ENCODE measurements at places on chromosomes 13 and 19.

DNA sequence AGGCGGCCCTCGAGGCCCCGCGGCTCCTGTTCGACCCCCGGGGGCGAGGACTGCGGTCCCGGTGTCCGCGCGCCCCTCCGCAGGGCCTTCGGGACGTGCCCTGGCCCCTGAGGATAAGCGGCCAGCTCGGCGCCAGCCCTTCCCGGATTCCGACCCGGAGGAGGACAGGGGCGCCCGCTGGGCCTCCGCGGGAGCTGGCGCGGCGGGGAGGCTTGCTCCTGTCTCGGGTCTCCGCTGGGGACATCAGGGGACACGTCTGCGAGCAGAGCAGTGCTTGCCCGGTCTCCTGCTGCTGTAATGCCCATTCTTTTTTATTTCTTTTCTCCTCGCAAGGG is 829 bp downstream of the B3GLCT start:
- DNase-seq = peak; percentile 37

DNA sequence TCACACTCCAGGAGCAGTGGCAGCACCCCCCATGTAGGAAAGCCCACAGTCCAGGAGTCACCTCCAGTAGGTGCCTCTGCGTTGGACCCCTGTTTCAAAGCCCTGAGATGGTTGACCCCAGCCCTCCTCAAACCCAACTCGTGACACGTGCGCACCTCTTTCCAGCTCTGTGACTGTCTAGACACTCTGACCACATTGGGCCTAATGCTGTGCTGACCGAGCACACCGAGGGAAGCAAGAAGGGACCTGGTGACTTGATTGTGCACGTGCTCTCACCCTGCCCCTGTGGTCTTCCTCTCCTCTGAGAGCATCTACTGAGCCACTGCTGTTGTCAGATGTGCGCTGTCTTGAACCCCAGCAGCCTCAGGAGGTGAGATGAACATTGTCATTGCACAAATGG is 22.9 kb upstream of the SLC35E1 start:
- no peak for DNase-seq

DNA sequence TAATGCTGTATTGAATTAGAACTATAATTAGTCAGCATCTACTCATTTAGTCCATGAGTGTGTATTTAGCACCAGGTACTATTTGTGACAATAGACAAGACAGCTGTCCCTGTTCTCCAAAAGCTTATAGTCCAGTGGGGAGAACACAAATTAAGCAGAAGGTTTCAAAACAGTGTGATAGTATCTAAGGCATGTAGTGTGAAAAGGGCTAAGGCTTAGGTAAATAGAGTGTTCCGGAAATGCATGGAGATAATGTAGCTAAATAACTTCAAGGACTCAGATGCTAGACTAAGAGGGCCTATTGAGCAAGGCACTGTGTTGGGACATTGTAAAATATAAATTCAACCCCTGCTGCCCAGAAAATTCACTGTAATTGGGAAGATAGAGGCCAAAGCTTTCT is 144.1 kb upstream of the MIR17HG start:
- no peak for DNase-seq

GRCh38 chr19:11435833-11436313 is 438 bp downstream of the PRKCSH start:
- DNase-seq = no peak

GRCh38 chr13:74479124-74479523 is 344.9 kb upstream of the KLF12 start:
- no peak for DNase-seq

- no peak for DNase-seq
These were observed 44.5 kb upstream of the TPM4 start for GRCh38 chr19:16031872-16032200.

- DNase-seq = no peak
These were observed 5.7 kb upstream of the CEACAM18 start for GRCh38 chr19:51472607-51473006.

DNA sequence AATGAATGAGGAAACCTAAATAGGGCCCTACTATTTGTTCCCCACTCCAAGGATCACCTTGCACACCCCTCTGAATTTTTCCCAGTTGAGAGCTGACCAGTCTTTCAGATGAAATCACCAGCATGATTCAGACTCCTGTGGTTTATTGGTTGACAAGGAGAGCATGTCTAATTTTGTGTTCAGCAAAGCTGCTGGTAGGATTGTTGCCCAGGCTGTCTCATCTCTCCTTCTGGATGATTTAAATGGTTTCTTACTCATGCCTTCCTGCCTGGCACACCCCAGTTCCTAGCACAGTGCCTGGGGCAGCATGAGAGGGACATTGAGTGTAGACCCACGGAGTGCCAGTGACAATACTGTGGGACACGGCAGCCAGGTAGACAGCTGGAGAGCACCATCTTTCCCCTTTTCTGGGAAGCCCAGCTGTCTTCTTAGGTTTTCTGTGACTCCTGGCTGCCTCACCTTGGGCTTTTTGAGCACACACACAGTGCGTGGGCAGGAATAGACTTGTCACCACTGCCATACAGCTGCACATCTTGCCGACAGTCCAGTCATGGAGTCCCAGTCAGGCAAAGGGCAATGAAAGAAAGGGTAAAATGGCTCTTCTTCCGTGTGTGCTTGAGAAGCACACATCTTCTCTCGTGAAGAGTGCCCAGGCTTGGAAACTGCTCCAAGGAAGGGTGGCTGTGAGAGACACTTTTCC is 12.3 kb downstream of the FGF9 start:
- DNase-seq = no peak

- no peak for DNase-seq
These were observed 61.9 kb downstream of the THSD1 start for GRCh38 chr13:52344108-52344507.

DNA sequence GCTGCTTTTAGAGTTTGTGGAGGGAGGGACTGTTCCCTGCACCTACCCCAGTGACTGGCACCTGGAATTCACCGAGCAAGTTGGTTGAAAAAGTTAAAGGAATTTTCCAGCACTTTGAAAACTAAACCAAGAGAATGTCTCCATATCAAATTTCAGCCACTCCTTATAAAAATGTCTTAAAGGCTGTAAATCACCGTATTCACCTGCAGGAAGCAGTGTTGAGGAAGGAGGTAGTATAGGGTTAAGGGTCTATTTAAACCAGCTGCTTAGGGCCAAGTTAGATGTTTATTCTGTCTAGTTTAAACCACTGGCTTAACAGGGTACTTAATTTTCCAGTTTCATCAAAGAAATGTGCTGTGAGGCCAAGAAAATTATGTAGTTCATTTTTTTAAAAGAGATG is 3.8 kb upstream of the RAB20 start:
- DNase-seq = no peak

GRCh38 chr19:19217099-19217498 is 5.3 kb downstream of the NCAN start:
- no peak for DNase-seq

- no peak for DNase-seq
These were observed 103.9 kb downstream of the DOCK9 start for GRCh38 chr13:98874029-98874397.

GRCh38 chr19:43423779-43424178 is 9.1 kb downstream of the TEX101 start:
- DNase-seq = no peak

DNA sequence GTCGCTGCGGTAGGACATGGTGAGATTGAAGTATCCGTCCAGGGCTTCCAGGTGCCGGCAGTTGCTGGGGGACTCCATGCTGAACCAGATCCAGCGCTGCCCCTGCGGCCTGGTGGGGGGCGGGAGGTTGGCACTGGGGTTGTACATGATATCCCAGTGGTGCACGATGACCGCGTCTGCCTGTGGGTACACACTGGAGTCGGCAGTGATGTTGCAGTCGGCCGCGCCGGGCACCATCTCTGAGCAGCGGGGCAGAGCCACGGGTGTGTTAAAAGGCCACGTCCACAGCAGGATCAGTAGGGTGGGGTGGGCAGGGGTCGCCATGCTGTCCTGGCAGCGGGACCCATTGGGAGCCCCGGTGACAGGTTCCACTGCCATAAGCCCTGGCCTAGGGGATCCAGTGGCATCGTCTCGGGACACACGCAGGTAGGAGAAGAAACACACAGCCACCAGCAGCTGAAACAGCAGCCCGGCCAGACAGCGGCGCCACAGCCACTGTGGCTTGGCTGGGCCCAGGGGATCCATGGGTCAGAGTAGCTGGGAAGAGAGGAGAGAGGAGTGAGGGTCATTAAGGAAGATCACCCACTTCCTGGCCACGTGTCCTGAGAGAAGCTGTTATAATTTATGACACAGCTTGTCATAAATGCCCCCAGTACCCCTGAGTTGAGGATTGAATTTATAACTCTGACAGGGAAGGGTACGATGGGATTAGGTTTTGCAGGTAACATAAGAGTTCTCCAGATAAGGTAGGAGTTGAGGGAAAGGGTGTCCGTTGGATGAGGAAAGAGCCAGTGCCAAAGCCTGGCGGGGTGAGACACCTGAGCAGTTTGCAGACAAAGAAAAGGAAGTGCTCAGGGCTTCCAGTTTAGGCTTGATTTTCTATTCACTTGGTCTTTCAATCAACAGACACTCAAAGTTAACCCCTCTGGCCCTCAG is 2.9 kb downstream of the FUT5 start:
- no peak for DNase-seq

DNA sequence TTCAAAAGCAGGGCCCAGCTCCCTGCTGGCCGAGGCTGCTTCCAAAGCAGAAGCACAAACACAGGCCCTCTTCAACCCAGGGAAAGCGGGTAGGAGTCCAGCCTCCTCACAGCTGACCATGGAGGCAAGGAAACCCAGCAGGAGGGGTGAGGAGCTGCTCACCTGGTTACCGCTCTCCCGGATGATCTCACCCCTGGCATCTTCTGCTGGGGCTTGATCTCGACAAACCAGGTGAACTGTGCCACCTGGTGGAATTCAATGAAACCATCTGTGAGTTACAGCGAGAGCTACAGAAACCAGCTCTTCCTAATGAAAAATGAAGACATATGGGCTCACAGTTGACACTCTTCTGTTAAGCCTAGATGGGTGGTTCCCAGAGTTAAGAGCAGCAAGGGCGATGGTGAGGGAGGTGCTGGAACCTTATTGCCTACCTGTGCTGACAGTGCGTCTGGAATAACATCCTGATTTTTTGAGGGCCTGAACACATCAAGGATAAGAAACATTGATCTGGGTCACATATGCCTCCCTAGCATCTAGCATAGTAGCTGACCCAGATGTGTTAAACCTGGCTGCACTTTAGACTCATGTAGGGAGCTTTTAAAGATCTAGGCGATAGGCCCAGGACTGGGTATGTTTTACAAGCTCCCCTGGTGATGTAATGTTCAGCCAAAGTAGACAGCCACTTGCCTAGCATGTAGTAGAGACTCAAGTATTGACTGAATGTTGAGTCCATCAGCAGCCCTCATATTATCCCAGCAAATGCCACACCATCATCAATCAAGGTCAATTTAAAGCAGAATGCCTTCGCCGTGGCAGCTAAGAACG is 6.1 kb downstream of the DHRS12 start:
- peak; percentile 80 for DNase-seq

- no peak for DNase-seq
These were observed 225.6 kb downstream of the RAP2A start for GRCh38 chr13:97659602-97660001.

DNA sequence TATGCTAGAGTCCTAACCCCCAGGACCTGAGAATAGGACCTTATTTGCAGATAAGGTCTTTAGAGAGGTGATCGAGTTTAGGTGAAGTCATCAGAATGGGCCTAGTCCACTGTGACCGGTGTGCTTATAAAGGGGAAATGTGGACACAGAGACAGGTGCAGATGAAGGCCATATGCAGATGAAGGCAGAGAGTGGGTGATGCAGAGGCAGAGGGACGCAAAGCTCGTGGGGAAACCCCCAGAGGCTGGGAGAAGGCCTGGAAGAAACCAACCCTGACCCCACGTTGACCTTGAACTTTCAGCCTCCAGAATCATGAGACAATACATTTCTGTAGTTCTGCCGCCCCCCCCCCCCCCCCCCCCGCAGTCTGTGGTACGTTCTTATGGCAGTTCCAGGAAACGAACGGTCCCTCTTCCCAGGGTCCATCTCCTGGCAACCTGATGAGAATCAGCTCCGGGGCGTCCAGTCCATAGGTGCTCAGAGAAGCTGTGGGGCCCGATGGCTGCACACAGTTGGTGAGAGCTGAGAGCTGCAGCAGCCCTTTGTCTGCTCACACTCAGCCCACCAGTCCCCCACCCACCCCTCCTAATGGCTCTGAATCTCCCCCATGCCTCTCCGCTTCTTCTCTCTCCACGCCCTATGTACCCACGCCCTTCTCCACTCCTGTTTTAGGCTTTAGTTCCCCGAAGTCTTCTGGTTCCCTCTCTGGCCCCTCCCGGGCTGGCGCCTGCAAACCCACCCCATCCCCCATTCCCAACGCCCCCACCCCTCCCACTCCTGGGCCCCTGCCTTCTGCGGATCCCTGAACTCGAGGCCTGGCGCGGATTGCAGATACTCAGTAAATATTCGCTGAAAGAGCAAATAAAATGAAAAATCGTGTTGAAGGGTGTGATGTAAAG is 218.3 kb upstream of the MAB21L1 start:
- DNase-seq = no peak

DNA sequence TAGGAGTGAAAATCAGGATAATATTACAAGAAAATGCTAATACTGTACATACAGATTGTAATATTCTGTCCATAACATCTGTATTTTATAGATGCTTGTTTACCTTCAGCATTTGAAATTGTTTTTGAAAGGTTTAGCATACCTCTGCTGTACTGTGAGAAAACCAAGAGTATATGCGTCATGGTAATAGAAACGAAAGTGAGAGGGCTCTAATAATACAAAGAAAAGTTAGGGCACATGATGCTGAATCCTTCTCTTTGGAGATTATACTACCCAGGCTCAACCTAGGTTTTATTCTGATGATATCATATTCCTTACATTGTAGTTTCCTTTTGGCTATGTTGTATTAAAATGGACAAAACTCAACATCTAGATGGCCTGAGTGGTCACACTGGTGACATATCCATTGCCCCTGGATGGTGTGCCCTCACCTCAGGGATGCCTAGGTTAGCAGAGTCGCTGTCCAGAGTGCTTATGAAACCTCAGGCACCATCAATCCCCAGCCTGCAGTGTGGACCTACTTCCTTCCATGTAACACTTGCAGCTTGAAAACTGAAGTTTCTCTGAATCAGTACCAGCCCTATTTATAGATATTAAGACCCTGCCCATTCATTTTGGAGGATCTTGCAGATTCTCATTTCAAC is 253.7 kb downstream of the KCTD12 start:
- DNase-seq = no peak

DNA sequence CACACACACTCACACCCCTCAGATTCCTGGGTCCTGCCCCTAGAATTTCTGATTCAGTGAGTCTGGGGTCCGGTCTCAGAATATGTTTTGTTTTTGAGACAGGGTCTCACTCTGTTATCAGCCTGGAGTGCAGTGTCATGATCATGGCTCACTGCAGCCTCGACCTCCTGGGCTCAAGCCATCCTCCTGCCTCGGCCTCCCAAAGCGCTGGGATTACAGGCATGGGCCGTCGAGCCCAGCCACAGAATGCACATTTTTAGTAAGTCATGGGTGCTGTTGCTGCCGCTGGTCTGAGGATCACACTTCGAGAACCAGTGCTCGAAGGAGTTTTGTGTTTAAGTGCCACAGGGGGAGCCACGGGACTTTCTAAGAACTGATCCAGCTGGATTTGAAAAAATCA is 22.1 kb upstream of the TNFSF14 start:
- no peak for DNase-seq

- no peak for DNase-seq
These were observed 244.3 kb downstream of the RGCC start for GRCh38 chr13:41701676-41702075.

GRCh38 chr19:30630289-30631032 is 258.3 kb downstream of the ZNF536 start:
- no peak for DNase-seq

- no peak for DNase-seq
These were observed 16.6 kb upstream of the ATP12A start for GRCh38 chr13:24663586-24663985.

Data from CD4-positive, alpha-beta T cell treated with Interleukin-15 for 4 hours (primary cell).